Cerebellar nuclear complex (tissue), 1 donor: ENCODE measurements at places on chromosomes 6 and 20.
A peak's percentile ranks its signal among the peaks of the same experiment; 100 is the strongest.

GRCh38 chr20:47479506-47479905, 22.2 kb upstream of the NCOA3 start:
- no peak for DNase-seq

- no peak for DNase-seq
These were observed 134.4 kb upstream of the TMEM170B start for GRCh38 chr6:11403035-11403601.

GRCh38 chr20:22962567-22963439, 72.3 kb upstream of the SSTR4 start:
- DNase-seq: no peak

GRCh38 chr6:161143663-161144430, 130.0 kb downstream of the AGPAT4 start:
- DNase-seq: no peak

GRCh38 chr6:53112871-53113270, 35.8 kb downstream of the GCM1 start:
- no peak for DNase-seq

- no peak for DNase-seq
These were observed 47.6 kb downstream of the CD109 start for GRCh38 chr6:73743556-73743955.

DNA sequence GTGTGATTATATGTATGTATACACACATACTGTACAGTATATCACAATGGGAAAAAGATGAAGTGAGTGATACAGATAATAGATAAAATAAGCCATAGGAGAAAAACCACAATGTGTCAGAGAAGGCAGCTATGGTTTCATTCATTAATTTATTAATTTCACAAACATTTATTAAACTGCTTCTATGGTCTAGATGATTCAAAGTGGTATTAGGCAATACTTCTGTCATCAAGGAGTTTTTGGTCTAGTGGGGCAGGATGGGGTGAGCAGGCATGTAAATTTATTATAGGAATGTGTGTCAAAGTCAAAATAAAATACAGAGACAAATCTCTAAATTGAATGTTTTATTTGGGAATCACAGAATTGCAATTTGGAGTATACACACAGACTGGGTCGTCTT, 65.2 kb upstream of the ANKEF1 start:
- no peak for DNase-seq

DNA sequence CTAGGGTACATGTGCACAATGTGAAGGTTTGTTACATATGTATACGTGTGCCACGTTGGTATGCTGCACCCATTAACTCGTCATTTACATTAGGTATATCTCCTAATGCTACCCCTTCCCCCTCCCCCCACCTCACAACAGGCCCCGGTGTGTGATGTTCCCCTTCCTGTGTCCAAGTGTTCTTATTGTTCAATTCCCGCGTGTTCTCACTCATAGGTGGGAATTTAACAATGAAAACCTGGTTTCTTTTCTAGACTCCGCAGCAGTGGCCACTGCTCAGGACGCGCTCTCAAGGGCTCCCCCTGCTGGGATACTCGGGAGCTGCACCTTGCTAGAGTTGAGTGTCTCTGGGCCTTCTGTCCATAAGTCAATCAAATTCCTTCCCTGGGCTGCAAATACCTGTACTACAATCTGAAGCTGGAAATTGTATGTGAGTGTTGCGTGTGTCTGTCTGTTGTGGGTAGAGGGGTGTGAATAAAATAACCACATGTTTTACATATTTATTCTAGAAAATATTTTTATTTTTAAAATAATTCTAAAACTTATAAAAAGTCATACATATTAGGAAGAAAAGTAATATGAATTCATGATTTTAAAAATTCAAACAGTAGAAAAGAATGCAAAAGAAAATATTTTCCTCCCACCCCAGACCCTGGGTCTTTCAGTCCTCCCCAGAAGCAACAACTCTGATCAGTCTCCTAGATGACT, 8.2 kb upstream of the CEP250 start:
- no peak for DNase-seq

- peak; percentile 9 for DNase-seq
These were observed 59.8 kb downstream of the NEDD9 start for GRCh38 chr6:11172501-11173327.

DNA sequence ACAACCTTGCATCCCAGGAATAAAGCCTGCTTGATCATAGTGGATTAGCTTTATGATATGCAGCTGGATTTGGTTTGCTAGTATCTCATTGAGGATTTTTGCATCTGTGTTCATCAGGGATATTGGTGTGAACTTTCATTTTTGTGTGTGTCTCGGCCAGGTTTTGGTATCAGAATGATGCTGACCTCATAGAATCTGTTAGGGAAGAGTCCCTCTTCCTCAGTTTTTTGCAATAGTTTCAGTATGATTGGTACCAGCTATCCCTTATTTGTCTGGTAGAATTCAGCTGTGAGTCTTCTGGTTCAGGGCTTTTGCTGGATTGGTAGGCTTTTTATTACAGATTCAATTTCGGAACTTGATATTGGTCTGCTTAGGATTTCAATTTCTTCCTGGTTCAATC, 132.5 kb downstream of the ZFAND3 start:
- no peak for DNase-seq

DNA sequence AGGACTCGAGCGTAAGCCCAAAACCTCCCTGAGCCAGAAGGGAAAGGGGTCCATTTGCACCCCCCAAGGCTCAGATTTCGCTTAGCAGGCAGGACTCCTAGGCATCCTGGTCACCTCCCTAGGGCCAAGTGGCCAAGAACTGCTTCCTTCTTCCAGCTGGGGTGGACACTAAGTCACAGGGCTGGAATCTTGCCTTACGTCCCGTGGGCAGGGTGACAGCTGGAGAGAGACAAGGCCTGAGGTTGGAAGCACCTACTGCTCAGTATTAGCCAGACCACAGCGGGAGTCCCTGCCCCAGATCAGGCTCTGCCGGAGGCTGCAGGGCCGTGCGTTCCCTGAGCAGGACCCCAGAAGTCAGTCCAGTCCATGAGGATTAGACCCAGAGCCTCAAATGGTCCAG, 19.7 kb downstream of the LAMA5 start:
- no peak for DNase-seq

GRCh38 chr20:11372876-11373790, 544.6 kb upstream of the BTBD3 start:
- DNase-seq: no peak

DNA sequence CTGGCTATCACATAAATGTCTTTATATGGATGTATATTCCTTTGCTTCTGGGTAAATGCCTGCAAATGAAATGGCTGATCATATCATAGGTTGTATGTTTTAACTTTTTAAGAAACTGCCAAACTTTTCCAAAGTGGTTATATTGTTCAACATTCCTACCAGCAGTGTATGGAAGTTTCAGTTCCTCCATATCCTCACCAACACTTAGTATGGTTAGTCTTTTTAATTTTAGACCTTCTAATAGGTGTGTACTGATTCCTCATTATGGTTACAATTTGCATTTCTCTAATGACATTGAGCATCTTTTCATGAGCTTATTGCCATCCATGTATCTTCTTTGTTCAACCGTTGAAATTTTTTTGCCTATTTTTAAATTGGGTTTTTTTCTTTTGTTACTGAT, 155.4 kb downstream of the ZFAND3 start:
- DNase-seq: no peak

DNA sequence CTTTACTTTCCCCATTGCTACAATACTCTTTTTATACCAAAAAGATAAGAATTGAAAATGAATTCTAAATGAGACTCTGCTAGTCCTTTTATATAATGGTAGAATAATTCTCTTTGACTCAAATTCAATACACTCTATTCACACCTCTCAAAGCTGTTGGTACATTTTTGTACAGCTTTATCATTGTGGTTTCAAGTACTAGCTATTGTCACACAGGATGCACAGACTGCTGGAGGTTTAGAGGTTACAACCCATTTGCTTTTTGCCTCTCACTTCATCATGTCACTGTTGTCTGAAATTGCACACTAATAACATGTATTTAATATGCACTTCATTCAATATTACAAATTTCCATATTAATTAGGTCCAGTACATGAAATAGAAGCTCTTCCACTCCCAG, 442.2 kb upstream of the ARID1B start:
- DNase-seq: no peak

DNA sequence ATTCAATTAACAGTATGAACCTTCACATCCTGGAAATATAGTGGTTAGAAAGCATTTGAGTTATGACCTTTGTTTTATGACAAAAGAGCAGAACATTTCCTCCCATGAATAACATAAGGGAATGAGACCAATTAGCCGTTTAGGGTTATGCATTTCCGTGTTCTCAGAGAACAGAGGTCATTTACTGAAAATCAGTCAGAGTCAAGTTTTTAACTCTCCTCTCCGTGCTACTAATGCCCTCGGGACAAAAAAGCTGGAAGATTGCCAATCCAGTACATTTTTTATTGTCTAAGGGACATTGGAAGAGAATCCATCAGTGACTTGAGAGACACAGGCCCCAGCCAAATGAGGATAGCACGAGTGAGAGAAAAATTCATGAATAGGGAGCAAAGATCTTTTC, 632.7 kb downstream of the RFPL4B start:
- DNase-seq: no peak

GRCh38 chr20:4961746-4962145, 39.6 kb downstream of the SLC23A2 start:
- no peak for DNase-seq

DNA sequence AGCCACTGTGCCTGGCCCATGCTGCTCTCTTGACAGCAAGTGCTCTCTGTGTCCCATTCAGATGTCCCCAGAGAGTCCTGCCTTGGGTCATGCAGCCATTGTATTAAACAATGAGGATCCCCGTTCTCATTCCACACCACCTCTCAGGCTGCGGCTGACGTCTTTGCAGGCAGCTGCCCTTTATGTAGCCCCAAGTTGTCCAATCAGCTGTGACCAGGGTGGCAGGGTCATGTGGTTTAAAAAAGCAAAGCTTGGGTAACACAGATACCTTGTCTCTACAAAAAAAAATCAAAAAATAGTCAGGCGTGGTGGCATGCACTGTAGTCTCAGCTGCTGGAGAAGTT, 13.2 kb downstream of the GCNT2 start:
- no peak for DNase-seq

- no peak for DNase-seq
These were observed 24.6 kb upstream of the CST3 start for GRCh38 chr20:23662276-23662870.

GRCh38 chr6:47254906-47255305, 54.8 kb downstream of the TNFRSF21 start:
- DNase-seq: no peak

- DNase-seq: no peak
These were observed 25.3 kb downstream of the NOL4L start for GRCh38 chr20:32559753-32560380.

DNA sequence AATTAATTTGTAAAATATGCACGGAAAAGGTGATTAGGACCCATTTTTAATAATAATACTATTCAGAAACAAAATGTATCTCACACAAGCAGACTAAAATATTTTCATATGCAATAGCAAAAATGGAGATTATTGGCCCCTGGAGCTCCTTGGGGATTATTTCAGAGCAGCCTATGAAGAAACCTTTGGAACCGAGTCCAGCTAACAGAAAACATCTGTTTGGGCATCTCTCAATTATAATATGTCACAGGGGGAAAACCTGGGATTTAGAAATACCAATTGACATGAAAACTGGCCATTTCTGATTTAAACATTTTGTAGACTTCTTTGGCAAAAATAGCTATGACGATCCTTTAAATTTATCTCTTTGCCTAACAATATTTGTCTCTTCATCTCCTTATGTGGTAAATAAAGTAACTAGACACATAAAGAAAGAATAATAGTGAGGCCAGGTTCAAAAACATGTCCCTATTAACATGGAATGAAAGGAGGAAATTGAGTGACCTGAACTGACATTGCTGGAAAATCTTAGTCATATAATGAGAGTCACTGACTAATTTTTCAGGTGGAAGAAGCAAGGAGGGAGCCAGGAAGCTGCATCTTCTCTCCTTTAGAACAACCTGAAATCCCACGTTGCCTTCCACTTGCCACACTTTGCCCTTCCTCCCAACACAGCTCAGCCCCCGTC, 199.0 kb downstream of the SOD2 start:
- DNase-seq: no peak

- no peak for DNase-seq
These were observed 55.3 kb downstream of the EFCAB8 start for GRCh38 chr20:32914031-32914430.

GRCh38 chr6:125183391-125183790, 29.8 kb downstream of the TPD52L1 start:
- DNase-seq: no peak

- no peak for DNase-seq
These were observed 124.9 kb downstream of the ADAT2 start for GRCh38 chr6:143325379-143326140.

DNA sequence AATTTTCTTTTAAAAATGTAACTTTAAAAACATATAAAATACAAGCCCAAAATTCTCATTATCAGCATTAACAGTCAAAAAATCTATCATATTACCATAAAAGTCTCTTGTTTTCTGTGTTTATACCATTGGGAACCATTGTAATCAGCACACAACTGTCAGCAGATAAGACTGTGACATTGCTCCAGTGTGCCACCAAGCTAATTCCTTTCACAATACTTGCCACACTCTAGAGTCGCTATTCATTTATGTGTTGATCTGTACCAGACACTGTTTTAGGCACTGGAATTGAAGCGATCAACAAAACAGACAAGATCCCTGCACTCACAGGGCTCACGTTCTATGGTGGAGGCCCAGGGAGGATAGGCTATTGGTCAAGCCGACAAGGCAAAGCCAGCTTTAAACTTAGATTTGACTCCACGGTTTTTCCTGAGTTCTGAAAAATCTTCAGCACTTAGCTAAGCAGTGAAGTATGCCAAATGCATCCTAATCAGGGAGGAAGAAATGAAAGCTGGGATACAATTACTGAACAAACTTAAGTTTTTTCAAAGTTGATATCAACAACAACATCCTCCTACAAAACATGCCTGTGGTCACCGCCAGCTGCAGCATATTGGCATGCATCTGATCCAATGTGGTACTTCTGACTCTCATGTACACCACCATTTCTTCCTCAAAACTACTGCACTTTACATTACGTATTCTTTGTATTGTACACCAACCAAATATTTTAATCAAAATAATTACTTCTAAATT, 60.5 kb downstream of the GMDS start:
- no peak for DNase-seq

GRCh38 chr6:24931296-24931695, 4.5 kb downstream of the RIPOR2 start:
- no peak for DNase-seq

GRCh38 chr6:125959041-125959440, 2.5 kb downstream of the HINT3 start:
- DNase-seq: no peak

DNA sequence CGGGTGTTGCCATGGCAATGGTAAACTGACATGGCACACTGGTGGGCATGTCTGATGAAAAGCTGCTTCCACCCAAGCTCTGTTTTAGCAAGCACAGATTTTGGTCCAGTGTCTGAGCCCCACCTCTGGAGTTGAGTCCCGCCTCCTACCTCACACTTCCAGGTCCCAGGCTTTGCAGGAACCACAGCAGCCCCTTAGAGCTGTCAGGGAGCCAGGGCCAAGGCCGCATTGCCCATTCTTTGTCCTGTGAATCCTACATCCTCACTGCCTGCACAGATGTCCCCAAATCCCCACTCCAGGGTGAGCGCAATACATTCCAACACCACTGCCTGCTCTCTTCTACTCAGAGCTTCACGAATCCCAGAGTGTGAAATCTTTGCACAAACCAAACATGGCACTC, 292.2 kb downstream of the PREX1 start:
- DNase-seq: no peak
